ENCODE measurements at places on chromosomes 5 and 9.
A peak's percentile ranks its signal among the peaks of the same experiment; 100 is the strongest.

DNA sequence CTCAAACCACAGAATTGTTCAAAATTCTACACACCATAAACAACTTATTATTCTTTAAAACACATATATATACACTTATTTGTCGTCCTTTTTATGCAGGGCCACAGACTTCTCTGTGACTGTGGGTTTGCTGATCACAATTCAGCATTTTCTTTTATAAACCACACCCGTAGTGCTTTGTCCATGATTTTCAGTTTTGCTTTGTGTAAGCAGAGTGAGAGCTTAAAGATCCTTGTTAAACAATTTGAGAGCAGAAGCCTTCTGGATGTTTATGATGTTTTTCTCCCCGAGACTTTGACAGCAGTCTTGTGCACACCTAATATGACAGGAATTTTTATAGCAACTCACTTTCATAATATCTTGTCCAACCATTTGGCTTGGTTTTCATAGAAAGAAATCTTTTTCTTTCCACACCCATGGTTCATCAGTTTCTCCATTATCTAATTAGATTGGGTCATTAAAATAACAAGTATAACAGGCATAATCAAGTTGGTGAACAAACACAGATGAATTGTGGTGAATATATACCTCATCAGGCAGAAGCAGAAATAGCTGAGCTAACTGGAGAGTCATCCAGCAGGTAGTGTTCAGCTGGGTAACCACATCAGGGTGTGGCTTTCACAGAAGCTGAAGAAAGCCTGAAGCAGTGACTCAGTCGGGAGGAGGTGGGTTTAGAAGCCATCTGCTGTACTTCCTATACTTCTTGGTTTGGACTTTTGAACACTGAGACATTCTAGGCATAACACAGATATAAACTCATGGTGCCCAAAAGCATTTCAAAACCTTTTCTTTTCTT lies 232.8 kb downstream of the DOCK8 start:
- DNase-seq: peak; percentile 36

- no peak for DNase-seq
Measured at GRCh38 chr5:55327281-55327680, 19.5 kb downstream of the MTREX start.

DNA sequence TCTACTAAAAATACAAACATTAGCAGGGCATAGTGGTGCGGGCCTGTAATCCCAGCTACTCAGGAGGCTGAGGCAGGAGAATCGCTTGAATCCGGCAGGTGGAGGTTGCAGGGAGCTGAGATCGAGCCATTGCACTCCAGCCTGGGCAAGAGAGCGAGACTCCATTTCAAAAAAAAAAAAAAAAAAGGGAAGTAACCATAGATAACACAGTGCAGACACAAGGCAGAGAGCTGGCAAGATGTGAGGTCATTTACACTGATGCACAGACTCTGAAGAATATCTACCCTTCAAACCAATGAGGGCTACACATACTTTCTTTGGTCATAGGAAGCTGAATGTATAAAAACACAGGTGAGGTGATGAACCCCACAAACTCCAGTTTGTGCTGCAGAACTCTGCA lies 131.9 kb downstream of the DCP2 start:
- DNase-seq: no peak

- DNase-seq: no peak
Measured at GRCh38 chr9:110058304-110058953, 149.5 kb downstream of the C9orf152 start.

GRCh38 chr5:94467346-94467953 lies 151.0 kb downstream of the KIAA0825 start:
- DNase-seq: no peak

- no peak for DNase-seq
Measured at GRCh38 chr5:97627272-97627671, 444.2 kb upstream of the RIOK2 start.

GRCh38 chr5:72248410-72248981 lies 71.5 kb downstream of the MRPS27 start:
- DNase-seq: no peak

GRCh38 chr5:54634089-54634488 lies 116.5 kb downstream of the SNX18 start:
- no peak for DNase-seq
